ENCODE measurements at places on chromosomes 6 and 20.

DNA sequence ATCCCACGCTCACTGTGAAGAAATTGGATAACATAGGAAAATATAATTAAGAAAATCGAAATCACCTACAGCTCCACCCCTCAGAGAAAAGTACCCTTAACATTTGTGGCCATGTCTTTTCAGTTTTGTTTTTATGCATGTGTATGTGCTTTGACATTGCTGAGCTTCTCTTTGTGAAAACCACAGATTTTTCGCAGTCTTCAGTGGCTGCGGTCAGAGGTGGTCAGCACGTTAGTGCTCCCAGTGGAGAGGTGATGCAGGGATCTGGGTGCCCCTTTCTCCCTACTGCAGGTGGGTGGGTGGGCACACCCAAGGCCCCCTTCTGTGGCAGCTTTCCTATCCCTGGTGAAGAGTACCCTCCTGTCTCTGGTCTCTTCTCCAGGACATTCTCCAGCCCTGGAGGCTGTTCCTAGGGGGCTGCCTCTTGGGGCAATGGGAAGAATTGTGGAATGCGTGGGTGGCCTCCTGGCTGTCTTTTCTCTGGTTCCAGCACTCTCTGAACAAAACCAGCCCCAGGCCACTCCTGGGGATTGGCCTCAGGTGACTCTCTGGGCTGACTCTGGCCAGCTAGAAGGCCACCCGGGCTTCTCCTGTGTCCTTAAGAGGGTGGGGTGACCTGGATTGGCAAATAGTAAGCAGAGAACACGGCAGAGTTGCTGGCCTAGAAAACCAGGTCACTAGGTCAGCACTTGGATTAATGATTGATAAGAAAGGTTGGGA is 49.8 kb upstream of the FANCE start:
- peak; percentile 59 for DNase-seq

GRCh38 chr6:132314432-132314831 is 86.8 kb downstream of the MOXD1 start:
- no peak for DNase-seq

- DNase-seq = no peak
Observed at GRCh38 chr6:98384801-98385200, 449.6 kb upstream of the POU3F2 start.

DNA sequence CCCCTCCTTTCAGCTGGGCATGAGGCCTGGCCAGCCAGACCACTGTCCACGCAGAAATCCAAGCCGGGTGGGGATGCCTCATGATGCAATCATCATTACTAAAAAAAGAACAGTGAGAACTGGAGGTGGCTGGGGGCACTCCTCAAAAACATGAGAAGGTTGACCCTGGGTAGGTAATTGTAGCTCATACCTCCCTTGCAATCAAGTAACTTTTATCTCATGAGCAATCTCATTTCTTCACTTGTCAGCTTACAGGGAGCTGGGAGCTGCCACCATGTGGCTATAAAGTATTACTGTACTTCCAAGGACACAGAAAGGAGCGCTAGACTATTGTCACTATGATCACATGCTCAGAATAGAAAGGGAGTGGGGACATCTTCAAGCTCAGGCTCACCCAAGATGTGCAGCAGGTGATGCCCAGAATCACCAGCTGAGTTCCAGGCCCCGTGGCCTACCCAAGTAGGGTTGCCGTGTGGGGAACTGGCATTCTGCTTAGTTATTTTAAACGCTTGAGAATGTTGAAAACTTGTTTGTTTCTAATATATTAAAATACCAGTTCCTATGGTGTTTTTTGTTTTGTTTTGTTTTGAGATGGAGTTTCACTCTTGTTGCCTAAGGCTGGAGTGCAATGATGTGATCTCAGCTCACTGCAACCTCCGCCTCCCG is 3.0 kb upstream of the CDH26 start:
- peak; percentile 20 for DNase-seq

- DNase-seq = peak; percentile 53
Observed at GRCh38 chr20:32358883-32359632, 927 bp downstream of the ASXL1 start.

DNA sequence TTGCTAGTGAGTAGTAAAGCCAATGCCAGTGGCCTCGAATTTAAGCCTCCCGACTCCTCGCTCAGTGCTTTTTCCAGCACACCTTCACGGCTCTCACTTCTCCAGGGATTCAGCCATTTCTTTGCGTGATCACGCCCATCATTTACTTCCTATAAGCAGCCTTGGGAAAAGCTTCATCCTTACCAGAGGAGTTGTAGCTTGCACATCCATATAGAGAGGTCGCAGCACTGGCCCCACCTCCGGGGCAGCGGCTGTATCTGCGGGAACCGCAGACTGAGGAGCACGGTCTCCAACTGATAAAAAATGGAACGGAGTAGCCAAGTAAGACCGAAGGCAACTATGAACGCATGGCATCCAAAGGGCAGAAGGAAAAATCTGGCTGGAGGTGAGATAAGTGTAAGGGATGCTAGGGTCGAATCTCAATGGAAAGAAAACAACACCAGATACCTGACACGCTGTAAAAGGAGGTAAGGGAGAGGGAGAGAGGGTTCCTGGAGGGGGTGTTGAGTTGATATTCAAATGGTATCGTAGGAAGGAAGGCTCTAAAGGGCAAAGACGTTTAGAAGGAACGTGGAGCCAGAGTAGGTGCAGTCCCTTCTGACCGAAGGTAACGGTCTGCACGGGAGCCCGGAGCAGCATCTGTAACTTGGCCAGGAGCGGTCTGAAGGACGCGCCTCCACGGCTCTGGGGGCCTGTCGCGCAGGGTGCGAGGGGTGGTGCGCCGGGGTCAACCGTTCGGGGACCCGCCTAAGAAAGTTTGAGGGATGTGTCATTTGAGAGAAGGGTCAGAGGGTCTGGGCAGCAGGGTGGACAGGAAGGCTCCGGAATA is 640 bp downstream of the NFS1 start:
- DNase-seq = no peak

DNA sequence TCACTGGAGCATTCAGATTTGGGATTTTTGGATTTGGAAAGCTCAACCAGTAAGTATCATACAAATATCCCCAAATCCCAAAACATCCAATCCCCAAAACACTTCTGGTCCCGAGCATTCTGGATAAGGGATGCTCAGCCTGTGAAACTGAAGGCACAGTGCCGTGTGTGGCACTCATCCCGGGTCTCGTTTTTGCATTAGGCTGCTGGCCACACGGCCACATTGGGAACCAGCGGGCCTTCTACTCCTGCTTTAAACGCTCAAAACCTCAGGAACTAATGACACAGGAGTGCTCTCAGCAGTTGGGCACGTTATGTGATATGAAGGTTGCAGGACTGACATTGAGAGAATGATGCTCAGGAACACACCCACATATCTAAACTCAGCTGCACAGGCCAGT is 35.6 kb downstream of the PSMG4 start:
- no peak for DNase-seq

DNA sequence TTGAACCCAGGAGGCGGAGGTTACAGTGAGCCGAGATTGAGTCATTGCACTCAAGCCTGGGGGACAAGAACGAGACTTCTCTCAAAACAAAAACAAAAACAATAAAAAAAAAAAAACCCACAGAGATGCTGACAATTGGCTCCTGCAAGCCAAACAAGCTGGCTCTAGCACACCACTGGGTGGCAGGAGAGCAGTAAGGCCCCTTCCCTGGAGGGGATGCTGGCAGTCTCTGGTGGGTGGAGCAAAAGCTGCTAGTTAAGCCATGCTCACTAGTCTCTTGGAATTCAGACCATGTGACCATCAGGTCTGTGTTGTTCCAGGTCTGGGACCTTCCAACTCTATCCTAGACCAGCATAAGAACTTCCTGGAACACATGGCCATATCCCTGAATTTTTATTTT is 18.9 kb upstream of the DSN1 start:
- DNase-seq = peak; percentile 76

GRCh38 chr6:165819394-165819793 is 156.4 kb upstream of the PDE10A start:
- no peak for DNase-seq

DNA sequence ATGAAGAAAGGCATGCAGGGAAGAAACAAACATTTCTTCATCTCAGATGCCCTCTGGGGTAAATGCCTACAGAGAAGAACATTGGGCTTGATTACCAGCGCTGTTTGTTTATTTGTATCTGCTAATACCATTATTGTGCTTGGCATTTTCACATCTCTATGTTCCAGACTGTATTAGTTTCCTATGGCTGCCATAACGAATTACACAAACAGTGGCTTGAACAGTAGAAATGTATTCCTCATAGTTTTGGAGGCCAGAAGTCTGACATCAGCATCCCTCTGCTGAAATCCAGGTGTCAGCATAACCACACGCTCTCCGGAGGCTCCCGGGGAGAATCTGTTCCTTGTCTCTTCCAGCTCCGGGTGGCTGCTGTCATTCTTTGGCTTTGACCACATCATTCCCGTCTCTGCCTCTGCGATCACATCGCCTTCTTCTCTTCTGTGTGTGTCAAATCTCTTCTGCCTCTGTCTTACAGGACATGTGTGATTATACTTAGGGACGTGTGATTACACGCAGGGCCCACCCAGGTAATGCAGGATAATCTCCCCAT is 241.6 kb upstream of the SUPT3H start:
- peak; percentile 81 for DNase-seq

GRCh38 chr6:26474439-26474881 is 16.7 kb downstream of the BTN2A1 start:
- no peak for DNase-seq

DNA sequence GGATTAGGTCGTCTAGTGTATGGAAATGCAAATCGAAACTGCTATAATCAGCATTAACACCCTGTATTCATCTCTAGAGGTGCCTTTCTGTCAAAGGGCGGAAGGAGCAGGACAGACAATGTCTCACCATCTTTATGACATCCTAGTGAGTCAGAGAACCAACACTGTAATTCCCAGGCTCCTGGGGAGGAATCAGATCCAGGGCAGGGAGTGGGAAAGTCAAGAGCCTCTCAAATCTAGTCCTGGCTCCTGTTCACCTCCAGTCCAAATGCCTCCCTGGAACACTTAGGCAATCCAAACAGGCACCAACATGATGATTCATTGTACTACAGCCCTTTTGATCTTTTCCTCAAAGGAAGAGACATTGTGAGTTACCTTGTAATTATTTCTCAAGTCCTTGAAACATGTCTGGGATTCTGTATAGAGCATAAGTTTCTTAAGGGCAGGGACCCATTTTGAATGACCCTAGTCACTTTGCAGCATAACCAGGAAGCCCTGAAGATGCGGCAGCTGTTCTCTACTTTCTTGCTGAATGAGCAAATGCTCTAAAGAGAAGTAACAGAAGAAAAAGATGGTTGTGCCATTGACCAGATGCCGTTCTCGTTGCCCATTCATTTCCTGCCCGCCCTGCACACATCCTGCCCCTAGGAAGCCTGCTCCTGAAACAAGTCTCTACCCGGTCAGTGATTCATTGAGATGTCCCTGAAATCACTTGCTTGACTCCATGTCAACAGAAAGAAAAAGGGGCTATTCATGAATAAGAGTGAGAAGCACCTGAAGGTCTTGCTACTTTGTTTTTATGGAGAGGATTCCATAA is 112.8 kb upstream of the JARID2 start:
- peak; percentile 94 for DNase-seq

DNA sequence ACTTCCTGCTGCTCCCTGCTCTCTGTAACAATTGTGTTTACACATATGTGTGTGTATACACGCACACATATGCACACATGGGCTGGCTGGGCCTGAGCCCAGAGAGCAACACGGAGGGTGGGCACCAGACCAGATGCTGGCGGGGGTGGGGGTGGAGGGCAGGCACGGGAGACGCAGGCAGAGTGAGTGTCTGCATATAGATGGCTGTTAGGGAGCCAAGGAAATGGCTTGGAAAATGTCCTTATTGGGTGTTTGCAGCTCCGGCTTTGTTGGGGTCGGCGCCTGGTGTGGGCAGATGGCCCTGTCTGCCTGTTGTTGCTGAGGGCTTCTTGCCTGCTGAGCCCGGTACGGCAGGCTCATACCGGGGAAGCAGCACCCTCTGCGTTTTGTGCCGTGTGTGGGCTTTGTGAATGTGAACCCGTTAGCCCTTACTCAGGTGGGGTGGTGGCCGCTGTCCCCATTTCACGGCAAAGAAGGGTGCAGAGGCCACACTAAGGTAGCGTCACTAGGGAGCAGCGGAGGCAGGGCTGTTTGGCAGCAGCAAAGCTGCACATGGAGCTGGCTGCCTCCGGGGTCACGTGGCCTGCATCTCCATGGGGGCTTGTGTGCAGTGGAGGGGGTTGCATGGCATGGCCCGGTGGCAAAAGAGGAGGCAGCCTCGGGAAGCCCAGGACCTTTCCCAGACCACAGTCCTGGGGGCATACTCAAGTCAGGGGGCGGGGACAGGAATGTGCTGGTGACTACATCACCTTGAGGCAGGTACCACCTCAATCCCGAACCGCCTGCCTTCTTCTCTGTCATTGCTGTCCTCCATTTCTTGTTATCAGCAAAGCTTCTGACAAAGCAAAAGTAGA is 47.4 kb upstream of the SRF start:
- no peak for DNase-seq

DNA sequence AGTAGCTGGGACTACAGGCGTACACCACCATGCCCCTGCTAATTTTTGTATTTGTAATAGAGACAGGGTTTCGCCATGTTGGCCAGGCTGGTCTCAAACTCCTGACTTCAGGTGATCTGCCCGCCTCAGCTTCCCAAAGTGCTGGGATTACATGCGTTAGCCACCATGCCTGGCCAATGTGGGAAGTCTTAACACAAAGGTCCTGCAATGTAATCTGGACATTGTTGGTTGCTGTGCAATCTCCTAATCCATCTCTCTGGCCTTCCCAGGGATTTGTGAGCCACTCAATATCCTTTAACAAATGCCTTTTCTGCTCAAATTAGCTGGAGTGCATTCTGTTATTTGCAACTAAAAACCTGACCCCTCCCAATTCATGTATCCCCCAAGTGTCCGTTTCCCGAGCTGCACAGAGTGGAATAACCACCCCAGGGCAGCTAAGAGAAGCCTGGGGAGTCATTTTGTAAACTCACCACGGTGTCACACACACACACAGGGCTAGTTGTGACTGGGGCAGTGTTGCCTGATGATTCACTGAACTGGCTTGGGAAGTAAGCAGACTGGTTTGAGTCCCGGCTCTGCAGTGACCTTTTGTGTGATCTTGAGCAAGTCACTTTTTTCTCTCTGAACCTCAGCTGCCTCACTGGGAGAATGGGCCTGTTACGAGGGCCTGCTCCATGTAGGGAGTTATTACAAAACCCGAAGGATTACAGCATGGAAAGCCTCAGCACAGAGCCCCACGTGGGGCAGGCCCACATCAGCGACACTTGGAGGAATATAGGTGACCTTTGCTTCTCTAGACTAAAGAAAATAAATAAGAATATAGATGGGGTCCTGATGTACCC is 152.3 kb downstream of the ZMYND8 start:
- peak; percentile 74 for DNase-seq

DNA sequence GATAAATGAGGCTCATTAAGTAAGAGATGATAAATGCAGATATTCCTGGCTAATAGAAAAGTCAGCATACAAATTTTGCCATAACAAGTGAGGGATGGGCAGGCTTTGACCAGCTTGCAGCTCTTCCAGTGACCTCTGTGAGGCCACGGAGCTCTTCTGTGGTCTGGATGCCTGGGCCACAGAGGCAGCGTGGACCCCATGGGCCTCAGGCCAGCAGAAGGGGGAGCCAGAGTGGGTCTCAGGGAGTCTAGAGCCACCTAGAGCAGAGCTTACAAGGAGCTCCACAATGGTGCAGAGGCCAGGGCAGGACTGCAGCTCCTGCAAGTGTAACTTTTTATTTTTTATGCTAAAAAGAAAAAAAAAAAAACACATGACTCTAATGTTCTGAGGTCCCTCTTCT is 165.1 kb downstream of the ARID1B start:
- DNase-seq = peak; percentile 5

- no peak for DNase-seq
Observed at GRCh38 chr6:159525445-159526025, 167.5 kb downstream of the SOD2 start.

GRCh38 chr6:90303039-90303438 is 6.4 kb upstream of the BACH2 start:
- DNase-seq = no peak

GRCh38 chr20:62222972-62223371 is 2.9 kb upstream of the HRH3 start:
- no peak for DNase-seq

Data from RCC 7860 (cell line).